ENCODE measurements at places on chromosomes 2 and 18.
A peak's percentile ranks its signal among the peaks of the same experiment; 100 is the strongest.

DNA sequence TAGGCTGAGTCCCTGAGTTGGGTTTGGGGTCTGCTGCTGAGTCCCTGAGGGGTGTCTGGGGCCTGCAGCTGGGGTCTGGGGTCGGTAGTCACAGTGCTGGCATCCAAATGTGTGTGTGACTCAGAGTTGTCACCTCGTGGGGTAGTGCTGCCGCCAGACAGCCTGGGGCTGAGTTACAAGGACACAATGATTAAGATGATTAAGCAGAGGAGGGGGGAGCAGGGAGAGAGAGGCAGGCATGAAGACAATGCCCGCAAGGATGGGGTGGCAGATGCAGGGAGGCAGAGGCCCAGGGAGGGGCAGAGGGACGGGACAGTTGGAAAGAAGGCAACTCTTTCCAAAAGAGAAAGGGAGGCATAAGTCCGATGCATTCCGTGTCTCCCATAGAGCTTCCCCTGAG lies 120.2 kb downstream of the CELF4 start:
- no peak for DNase-seq

- no peak for DNase-seq
Measured at GRCh38 chr2:207884127-207884526, 114.4 kb upstream of the FZD5 start.

- no peak for DNase-seq
Measured at GRCh38 chr18:63141778-63142176, 177.8 kb downstream of the BCL2 start.

- no peak for DNase-seq
Measured at GRCh38 chr2:218155953-218156479, 10.7 kb downstream of the CXCR1 start.

DNA sequence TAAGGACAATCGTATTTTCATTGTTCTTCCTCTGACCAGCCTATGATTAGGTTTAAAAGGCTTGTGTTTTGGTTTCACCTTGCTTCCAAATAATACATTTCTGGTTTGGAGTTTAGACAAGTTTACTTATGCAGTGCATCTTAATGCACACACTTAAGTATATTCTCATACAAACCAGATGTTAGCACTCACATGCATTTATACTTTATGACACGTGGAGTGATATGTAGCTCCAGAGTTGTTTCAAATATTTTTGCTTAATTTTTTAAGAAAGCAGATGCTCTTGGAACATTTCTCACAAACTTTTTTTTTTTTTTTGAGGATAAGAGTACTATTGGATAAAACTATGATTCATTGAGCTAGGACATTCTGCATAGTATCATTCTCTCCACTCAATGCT lies 109.9 kb downstream of the PDE1A start:
- no peak for DNase-seq

DNA sequence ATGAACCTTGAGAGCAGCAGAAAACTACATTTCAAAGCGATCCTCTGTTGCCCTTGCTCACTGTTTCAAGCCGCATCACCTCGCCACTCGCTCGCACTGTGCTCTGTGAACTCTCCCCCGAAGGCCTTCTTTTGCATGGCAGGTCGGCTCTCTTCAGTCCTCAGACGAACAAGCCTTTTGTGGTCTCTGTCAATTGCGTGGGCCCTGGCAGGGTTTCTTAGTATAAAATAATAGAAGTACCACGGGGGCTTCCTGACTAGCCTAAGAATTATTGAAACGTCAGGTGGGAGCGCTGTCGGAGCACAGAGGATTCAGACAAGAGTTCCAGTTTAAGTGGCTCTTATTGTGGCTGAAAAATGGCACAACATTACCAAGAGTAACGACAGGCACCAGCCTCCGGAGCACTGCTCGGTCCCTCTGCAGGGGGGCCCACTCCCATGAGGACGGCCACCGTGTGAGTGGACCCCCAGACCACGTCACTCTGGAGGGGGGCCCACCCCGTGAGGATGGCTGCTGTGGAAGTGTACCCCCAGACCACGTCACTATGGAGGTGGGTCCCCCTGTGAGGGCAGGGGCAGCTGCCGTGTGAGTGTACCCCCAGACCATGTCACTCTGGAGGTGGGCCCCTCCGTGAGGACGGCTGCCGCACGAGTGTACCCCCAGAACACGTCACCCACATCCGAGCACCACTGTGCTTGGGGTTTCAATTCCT lies 237.7 kb downstream of the HDAC4 start:
- DNase-seq: peak; percentile 78

GRCh38 chr18:45019469-45019868 lies 338.8 kb downstream of the SETBP1 start:
- no peak for DNase-seq

- DNase-seq: no peak
Measured at GRCh38 chr2:8314063-8314462, 367.8 kb upstream of the ID2 start.

DNA sequence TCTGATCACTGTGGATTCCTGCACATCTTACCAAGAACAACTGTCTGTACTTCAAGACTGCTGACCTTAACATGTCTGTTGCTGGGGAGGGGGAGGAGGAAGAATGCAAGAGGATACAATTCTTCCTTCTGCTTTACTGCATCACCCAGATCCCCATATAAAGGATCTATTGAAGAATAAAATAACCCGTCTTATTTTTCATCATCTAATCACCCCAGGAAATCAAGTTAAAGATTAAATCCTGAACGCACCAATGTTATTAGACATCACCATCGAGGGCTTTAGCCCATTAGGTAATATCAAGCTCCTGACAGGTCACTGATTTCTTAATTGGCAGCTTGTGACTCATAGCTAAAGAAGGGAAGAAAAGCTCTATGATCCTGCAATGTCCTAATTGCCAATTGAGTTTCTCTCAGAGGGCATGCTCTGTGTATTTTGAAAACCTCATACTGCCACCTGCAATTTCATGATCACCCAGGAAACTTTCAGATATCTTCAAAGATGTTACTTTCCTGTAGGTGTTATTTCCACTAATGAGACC lies 75.4 kb upstream of the KCNE4 start:
- no peak for DNase-seq

DNA sequence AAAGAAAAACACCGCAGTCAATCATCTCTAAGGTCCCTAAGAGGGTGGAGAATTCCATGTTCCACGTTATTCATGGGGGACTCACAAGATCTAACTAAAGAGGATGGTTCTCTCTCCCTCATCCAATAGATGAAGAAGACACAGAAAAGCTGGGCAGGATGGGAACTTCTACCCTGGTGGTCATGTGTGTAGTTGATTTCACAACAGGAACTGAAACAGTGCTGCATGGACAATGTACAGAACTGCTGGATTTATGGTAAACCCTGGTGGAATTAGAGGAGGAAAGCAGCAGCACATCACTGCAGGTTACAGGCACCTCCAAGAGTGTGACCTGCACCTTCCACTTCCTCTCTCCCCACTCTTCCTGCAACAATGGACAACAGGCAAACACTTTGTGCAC lies 31.4 kb downstream of the FECH start:
- DNase-seq: no peak

DNA sequence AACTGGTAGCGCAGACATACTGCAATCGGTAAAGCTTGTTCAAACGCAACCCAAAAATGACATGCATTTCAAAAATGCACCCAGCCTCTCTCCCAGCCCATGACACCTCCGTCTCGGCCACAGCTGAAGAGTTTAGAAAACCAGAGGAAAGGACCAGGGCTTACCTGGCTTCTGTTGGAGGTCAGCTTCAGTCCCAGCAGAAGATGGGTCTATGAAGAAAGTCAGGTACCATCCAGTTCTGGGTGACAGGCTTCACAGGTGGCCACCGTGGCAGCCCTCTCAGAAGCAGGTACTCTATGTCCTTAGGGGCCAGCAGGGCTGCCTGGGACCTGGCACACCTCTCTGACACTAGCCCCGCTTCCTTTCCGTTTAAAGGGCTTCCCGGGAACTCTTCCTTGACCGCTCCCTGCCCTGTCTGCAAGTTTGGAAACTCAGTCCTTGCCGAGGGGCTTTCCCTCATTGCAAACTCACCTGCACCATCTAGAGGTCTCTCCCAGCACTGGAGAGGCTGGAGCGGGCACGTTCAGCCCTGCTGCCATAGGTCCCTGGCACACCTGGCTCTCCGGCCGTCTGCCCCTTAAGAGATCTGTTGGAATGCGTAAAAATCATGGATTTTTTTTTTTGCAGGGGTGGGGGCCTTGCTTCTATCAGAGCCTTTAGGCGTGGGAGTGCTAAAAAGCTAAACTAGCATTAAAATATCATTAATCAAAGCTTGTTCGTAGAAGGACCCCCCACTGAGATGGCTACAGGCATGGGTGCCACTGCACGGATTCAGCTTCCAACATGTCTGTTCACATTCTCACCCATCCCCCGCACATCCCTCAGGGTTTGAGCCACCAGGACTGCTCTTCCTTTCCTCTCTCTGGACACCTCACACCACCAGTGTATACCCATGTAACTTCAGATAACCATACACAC lies at the start of gene EDAR:
EDAR (minus strand) TSS at position 425 of the 918 bp plus-strand sequence. CDS start 58,206 bp downstream, outside the sequence.
- DNase-seq: no peak

GRCh38 chr2:98488252-98488651 lies 43.6 kb downstream of the INPP4A start:
- DNase-seq: no peak

GRCh38 chr2:20432714-20433113 lies 14.2 kb upstream of the RHOB start:
- DNase-seq: no peak

DNA sequence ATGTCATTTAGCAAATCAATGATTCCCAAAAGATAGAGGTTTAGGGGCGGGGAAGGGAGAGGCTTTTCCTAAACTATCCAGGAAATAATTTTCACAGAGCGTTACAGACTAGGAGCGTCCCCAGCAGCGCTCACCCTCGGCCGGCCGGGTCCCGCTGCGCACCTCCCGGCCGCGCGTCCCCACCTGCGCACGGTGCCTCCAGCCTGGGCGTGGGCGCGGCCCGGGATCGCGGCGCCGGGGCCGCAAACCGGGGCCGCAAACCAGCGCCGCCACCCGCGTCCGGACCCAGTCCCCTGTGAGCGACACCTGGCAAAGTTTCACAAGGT lies 684 bp upstream of the ZCCHC2 start:
- no peak for DNase-seq

DNA sequence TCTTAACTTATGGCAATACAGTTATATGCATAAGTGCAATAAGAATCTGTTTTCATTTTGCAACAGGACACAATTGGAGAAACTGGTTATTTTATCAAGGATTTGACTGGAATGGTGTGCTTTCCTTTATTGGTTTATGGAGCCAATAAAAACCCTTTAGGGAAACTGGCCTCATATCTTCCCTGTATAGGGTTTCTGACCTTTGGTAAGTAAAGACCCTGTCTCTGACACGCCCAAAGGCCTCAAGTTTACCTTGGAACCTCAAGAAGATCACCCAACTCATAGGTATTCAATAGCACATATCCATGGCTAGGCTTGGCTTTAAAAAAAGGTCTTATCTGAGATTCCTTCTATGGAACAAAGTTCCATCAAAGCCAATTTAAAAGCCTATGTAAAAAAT lies 11.2 kb downstream of the HAAO start:
- DNase-seq: no peak

GRCh38 chr2:69989441-69990105 lies 28.1 kb upstream of the ASPRV1 start:
- DNase-seq: no peak

GRCh38 chr2:191790737-191791136 lies 56.2 kb downstream of the CAVIN2 start:
- DNase-seq: no peak

GRCh38 chr18:62621546-62621945 lies 93.8 kb upstream of the PHLPP1 start:
- no peak for DNase-seq

GRCh38 chr2:211498551-211499205 lies 942.3 kb downstream of the CPS1 start:
- no peak for DNase-seq

GRCh38 chr2:31969178-31969577 lies 41.6 kb downstream of the MEMO1 start:
- DNase-seq: no peak

- no peak for DNase-seq
Measured at GRCh38 chr2:221674446-221674845, 102.3 kb upstream of the EPHA4 start.

- no peak for DNase-seq
Measured at GRCh38 chr2:24122366-24123194, 554 bp downstream of the PFN4 start.

DNA sequence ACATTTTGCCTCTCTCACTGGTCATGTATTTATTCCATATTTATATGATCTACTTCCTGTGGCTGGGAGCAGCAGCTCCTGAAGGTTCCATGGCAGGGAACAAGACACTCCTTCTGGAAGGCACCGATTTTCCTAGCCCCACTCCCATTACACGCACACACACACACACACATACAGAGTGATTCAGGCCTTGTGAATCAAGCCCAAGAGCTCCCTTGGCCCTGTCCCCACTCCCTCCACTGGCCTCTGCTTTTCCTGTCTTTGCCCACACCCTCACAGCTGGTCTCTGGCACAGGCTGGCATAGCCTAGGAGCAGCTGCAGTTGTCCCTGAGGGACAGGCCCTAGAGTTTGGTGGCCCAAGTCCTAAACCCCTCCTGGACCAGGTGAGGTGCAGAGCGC lies 201.7 kb downstream of the NAPG start:
- no peak for DNase-seq

DNA sequence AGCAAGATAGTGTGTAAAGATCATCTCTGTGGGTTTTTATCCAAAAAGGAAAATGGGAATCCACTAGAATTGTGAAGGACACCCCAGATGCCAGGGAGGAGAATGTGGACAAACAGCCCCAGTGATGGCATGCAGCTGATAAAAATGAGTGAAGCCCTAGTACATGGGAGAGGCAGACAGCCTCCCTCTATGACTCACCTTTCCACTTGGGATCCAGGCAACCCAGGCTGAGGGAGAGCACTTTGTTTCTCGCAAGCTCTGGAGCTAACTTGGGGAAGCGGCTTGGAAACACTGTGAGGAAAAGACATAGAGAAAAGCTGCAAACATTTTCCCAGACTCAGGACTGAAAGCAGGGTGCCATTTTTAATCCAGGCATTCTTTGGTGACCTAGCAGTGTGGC lies 5.3 kb upstream of the FLACC1 start:
- DNase-seq: no peak

- DNase-seq: no peak
Measured at GRCh38 chr2:126703311-126703710, 47.4 kb downstream of the GYPC start.

DNA sequence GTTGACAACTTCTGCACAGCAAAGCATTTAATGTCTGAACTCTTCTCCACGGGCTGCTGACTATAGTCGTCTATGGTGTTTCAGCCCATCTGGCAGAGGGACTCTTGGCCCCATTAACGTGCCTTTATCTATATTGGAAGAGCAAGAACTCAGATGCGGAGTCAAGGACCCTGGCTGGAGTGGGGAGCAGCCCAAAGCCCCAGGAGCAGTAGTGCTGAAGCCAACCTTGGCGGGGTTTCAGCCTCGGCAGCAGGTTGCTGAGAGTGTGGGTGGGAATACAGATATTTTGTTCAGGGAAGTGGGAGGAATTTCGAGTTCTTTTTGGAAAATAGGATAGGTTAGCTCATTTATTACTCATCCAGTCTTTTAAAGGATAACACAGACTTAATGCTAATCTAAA lies 34.2 kb downstream of the TMEM17 start:
- no peak for DNase-seq

DNA sequence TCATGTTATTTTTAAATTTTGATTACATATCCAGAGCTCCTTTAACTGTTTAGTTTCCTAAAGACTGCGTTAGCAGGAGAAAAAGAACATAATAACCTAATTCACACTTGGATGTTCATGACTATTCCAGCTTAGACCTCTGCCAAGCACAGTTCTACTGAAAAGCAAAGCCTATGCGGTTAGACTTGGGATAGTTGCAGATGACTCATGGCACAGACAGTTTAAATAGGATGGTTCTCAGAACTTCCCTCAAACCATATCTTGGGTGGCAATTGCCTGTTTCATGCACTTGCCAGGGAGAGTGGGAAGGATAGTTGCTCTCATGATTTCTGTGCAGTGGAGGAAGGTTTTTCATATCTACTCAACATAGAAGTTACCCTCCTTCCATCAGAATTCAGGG lies 149.7 kb upstream of the KLHL29 start:
- DNase-seq: no peak
